ENCODE measurements at places on chromosomes 1 and 21.

GRCh38 chr1:218164111-218164929 lies 120.8 kb upstream of the RRP15 start:
- no peak for DNase-seq

- DNase-seq, result no peak
Observed at GRCh38 chr21:38913893-38914527, 108.3 kb downstream of the ETS2 start.

- DNase-seq, result no peak
Observed at GRCh38 chr1:221626041-221626440, 115.8 kb downstream of the DUSP10 start.

DNA sequence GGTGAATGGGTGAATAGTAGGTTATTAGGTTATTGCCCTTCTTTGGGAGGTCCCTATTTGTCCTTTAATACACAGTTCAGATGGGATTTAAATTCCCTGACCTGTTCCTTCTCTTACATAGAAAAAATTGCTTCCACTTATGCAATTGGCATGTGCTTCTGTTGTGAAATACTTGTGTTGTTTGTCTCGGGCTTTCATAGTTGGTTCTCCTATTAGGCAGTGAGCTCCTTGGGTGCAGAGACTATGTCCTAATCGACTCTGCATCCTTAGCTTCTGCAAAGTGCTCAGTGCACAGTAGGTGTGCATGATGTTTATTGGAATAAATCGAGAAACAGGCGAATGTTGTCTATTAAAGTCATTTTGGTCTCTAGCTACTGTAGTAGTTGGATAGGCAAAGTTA lies 1.3 kb upstream of the PDE4B start:
- DNase-seq, result no peak

GRCh38 chr1:38009088-38009840 lies 3.3 kb upstream of the UTP11 start:
- DNase-seq, result peak; percentile 55

- DNase-seq, result no peak
Observed at GRCh38 chr1:239550178-239550577, 163.8 kb downstream of the CHRM3 start.

DNA sequence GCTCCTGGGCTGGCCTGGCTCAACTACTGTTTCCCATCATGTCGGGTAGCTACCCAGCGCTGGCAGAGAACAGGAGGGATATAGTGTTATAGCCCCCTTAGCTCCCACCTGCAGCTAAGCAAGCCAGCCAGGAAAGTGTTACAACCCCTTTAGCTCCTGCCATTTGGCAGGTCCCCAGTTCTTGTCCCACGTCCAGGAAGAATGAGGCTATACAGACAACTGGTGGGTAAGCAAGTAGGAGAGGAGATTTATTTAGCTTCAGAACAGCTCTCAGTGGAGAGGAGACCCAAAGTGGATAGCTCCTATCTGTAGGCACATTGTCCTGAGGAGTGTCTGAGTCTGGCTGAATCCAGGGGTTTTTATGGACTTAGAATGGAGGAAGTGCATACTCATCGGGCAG lies 741.1 kb upstream of the B3GALT2 start:
- no peak for DNase-seq

- DNase-seq, result peak; percentile 39
Observed at GRCh38 chr21:45138199-45139002, 64.0 kb downstream of the ADARB1 start.

All from NK-92 treated with Interleukin-12 subunit alpha and Interleukin-12 subunit beta, amount 100 ng/mL, for 24 hours (cell line).